NCI-H1105 (cell line): ENCODE measurements at places on chromosomes 7 and 10.

- DNase-seq = no peak
These were observed 209.8 kb downstream of the TRIL start for GRCh38 chr7:28748346-28748745.

DNA sequence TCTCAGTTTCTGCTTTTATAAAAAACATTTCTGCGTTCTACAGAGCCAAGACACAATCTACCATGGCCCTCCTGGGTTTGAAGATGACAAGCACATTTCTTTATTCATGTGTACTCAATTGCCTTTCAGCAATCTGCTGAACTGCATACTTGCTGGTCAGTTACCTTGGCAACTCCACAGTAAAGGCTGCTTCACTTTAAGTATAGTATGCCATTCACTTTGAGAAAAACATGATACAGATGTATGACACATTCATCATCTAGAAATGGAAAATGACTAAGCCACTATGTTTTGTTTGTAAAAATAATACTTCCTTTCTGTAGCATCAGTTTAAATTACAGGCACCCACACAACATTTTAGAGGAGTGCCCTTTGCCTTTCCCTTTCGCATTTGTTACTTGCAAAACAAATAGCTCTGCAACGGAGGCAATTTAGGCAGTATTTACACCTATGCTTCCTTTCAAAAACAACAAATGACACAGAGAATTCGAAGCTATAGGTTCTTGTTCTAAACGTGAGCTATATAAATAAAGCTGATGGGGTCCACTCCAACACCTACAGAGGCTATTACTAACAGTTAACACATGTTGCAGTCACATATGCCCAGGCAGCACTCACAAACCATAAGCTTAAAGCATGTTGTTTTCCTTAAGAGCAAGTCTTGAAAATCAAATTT lies 23.5 kb downstream of the SGCE start:
- DNase-seq = no peak

DNA sequence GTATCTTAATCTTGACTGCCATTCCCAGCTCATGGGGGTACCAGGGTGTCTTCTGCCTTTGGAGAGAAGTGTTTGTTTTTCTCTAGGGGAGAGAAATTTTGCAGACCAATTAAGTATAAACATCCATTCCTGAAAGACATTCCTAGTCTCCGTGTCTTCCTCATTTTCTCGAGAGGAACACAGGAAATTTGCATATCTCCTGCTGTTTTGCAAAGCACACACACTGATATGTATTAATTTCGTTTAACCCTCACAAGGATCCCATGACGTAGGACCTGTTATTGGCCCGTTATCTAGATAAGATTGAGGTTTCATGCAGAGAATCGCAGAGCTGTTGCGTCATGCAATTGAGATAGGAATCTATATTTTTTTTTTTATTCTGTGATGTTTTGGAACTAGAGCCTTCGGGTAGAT lies 944 bp downstream of the RHBDD2 start:
- DNase-seq = no peak

DNA sequence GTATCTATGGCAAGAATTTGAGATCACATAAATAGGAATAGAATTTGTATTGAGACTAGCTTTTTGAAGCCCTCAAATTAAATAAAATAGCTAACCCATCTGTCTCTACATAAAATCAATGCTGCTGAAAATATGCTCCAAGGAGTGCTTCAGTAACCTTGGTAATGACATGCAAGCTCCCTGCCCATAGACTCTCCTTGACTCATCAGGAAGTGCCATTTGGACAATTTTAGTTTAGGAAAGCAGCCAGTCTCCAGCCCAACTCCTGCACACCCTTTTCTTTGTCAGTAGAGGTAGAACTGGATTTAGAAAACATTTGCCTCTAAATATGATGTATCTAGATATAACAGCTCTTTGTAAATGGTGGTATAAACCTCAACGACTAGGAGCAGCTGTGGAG lies 69.9 kb upstream of the PTPRZ1 start:
- no peak for DNase-seq

- no peak for DNase-seq
These were observed 11.7 kb downstream of the CPEB3 start for GRCh38 chr10:92278996-92279696.
